Lung (tissue), 17 donors: ENCODE measurements at places on chromosomes 12 and 14. TPM values are rescaled to one million over a fixed set of nuclear protein-coding genes. Genes with fewer than 3 reads are reported as not detected.

RPL10L gene
- not detected for total RNA-seq

NABP2 gene
- total RNA-seq, result 31.4 TPM

SSTR1 gene
- total RNA-seq, result 7.9 TPM

GLTP gene
- 49.2 TPM for total RNA-seq

RGS6 gene
- 0.34 TPM for total RNA-seq

GRCh38 chr12:120225852-120226640 is 25.1 kb upstream of the RPLP0 start:
- peaks cover 52% of the 10 kb centered on the region for H3K4me1 ChIP-seq
- no peaks in the 10 kb centered on the region for H3K27me3 ChIP-seq
- DNase-seq, result no peak
- peaks cover 17% of the 10 kb centered on the region for H3K36me3 ChIP-seq

DNA sequence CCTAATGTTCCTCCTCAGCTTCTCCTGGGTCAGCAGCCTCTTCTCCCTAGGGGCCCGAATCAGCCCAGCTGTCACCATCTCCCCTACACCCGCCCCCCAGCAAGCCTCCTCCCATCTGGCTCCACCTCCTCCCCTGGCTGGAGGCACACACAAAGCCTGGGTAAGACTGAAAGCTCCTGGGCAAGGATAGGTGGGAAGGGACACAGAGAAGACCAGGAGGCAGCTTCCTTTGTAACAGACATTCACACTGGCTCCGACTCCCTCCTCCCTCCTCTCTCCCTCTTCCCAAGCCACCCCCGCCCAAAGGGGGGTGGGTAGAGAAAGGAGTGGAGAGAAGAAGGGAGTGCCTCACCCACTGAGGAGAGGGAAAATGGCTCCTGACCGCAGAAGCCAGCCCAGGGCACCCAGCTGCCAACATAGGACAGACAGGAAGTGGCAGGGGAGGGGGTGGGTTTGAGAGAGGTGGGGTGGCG is 4.0 kb downstream of the CHD4 start:
- DNase-seq, result no peak
- H3K27ac ChIP-seq, result peak overlapping the region; percentile 32
- H3K36me3 ChIP-seq, result peaks cover 36% of the 10 kb centered on the region
- no peaks in the 10 kb centered on the region for H3K27me3 ChIP-seq
- peaks cover 19% of the 10 kb centered on the region for H3K4me1 ChIP-seq

DNA sequence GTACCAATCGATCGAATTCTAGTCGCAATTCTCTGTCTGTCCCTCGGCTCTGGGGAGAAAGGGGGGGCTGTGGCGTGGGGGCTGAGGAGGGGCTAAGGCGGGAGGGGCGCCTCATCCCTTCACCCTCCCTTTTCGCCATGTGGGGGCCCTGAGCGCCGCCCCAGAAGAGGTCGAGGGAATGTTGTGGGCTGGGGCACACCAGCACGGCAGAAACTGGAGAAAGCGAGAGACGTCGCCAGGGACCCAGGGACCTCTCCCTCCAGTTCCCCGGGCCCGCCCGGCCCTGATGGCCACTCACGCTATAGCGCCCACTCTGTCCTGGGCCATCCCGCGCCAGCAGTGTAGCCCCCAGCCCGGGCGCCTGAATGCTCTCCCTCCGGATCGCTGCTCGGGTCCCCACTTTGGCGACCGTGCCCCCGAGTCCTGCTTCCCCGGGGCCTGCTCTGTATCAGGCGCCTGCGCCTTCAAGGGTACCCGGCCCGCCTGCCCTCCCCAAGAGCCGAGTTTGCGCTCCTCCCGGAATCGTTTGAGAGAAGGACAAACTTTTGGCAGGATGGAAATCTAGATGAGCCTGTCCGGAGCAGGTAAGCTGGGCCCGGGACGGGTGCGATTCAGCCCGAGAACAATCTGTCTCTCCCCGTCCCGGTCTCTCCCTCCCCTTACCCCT is 62.6 kb downstream of the SMUG1 start:
- H3K36me3 ChIP-seq, result no peaks in the 10 kb centered on the region
- no peak overlapping the region for H3K27ac ChIP-seq
- DNase-seq, result peak; percentile 62
- H3K4me1 ChIP-seq, result no peaks in the 10 kb centered on the region

DNA sequence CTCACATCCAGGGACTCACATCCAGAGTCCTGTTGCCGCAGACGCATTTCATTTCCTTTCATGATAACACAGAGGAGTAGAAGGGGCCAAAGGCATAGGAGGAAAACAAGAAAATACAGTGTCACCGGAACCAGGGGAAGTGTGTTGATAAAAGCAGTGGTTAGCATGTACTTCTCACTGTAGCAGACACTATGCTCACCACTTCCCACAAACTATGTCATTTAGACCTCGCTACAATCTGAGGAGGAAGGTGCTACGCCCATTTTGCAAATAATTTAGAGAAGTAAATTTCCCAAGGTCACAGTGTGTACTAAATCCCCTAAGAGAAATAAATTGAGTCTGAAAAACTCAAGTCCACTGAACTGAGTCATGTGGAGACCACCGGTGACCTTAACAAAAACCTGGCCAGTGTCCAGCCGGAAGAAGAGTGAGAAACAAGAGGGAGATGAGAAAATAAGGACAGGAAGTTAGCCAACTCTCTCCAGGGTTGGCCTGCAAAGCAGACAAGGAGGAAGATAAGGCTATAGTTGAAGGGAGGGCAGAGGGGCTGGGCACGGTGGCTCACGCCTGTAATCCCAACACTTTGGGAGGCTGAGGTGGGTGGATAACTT is 25.8 kb upstream of the TMCC3 start:
- no peaks in the 10 kb centered on the region for H3K27me3 ChIP-seq
- H3K27ac ChIP-seq, result peak overlapping the region; percentile 70
- no peak overlapping the region for H3K4me3 ChIP-seq
- peaks cover 2% of the 10 kb centered on the region for H3K4me1 ChIP-seq
- no peak for DNase-seq

GRCh38 chr14:24131549-24131966 is 1.1 kb downstream of the FITM1 start:
- H3K4me1 ChIP-seq, result peaks cover 3% of the 10 kb centered on the region
- DNase-seq, result no peak
- H3K27me3 ChIP-seq, result no peaks in the 10 kb centered on the region
- no peak overlapping the region for H3K4me3 ChIP-seq
- H3K27ac ChIP-seq, result peak overlapping the region; percentile 81
- no peaks in the 10 kb centered on the region for H3K36me3 ChIP-seq

- H3K27me3 ChIP-seq, result no peaks in the 10 kb centered on the region
- no peaks in the 10 kb centered on the region for H3K4me1 ChIP-seq
- DNase-seq, result no peak
- H3K36me3 ChIP-seq, result no peaks in the 10 kb centered on the region
Measured at GRCh38 chr14:74864198-74864597, 11.7 kb downstream of the PROX2 start.

GRCh38 chr14:24439830-24440605 is 2.6 kb downstream of the SDR39U1 start:
- H3K27me3 ChIP-seq, result no peaks in the 10 kb centered on the region
- H3K4me3 ChIP-seq, result no peak overlapping the region
- no peak overlapping the region for H3K27ac ChIP-seq
- H3K36me3 ChIP-seq, result peaks cover 34% of the 10 kb centered on the region
